ENCODE measurements at places on chromosomes 11 and 22.

- DNase-seq, result no peak
Observed at GRCh38 chr11:99718291-99718690, 697.5 kb downstream of the CNTN5 start.

GRCh38 chr11:15851051-15851498, 505.3 kb downstream of the SOX6 start:
- DNase-seq, result no peak

- no peak for DNase-seq
Observed at GRCh38 chr11:64892411-64892831, 14.0 kb upstream of the EHD1 start.

- DNase-seq, result no peak
Observed at GRCh38 chr22:49099496-49100124, 728.1 kb downstream of the BRD1 start.

- peak; percentile 54 for DNase-seq
Observed at GRCh38 chr11:66856496-66857233, at the start of gene LRFN4. LRFN4 (plus strand) TSS chr11:66857064; CDS start chr11:66857745, 681 bp downstream.

DNA sequence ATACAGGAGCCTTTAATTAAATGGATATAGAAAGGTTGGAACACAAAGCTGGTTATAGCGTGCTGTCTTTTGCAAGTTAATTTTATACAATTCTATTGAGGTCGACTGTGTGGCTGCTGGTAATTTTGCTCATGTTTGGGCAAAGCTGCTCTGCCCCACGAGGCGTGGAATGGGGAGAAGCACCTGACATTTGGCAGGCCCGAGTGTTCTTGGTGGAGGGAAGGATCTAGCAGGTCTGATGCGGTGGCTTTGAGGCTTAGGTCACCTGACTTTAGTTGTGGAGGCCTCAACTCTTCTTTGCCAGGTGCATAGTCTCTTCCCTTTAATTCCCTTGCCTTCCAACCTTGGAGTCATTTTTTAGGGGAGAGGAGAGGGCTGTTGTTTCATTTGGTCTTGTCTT, 97.3 kb downstream of the ZBTB16 start:
- DNase-seq, result no peak

All from activated CD8-positive, alpha-beta memory T cell treated with anti-CD3 and anti-CD28 coated beads for 4 hours (primary cell).